ENCODE measurements at places on chromosomes 5 and 9. TPM values are rescaled to one million over a fixed set of nuclear protein-coding genes. Genes with fewer than 3 reads are reported as not detected.

DNA sequence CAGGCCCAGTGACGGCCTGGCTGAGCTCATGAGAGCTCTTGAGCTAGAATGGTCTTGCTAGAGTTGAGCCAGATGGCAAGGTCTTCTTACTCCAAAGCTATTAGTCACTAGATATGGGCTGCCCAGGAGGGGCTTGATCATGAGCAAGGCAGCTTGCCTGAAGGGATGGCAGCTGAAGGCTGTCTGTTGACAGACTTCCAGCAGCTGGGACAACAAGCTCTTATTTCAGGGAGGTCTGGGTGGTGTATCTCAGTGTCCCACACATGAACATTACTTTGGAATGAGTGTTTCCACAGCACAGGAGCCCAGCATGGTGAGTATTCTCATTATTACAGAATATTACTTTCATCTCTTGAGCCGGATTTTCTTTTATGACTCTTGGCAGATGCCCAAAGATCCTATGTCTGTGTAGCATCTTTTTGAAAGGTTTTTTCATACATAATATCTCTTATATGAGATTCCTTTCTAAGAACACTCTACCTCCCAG is 414.1 kb downstream of the ARHGEF28 start:
- no peak for DNase-seq
- peak overlapping the region; percentile 6 for H3K4me3 ChIP-seq
- H3K27ac ChIP-seq = peak overlapping the region; percentile 84
- H3K36me3 ChIP-seq = no peaks in the 10 kb centered on the region
- H3K4me1 ChIP-seq = peaks cover 38% of the 10 kb centered on the region
- H3K27me3 ChIP-seq = no peaks in the 10 kb centered on the region

GRCh38 chr5:1343931-1344901 is 683 bp downstream of the CLPTM1L start:
- peak overlapping the region; percentile 95 for H3K4me3 ChIP-seq
- H3K4me1 ChIP-seq = peaks cover 5% of the 10 kb centered on the region
- no peak for DNase-seq
- H3K27me3 ChIP-seq = no peaks in the 10 kb centered on the region
- H3K36me3 ChIP-seq = peaks cover 9% of the 10 kb centered on the region
- H3K27ac ChIP-seq = peak overlapping the region; percentile 88

DNA sequence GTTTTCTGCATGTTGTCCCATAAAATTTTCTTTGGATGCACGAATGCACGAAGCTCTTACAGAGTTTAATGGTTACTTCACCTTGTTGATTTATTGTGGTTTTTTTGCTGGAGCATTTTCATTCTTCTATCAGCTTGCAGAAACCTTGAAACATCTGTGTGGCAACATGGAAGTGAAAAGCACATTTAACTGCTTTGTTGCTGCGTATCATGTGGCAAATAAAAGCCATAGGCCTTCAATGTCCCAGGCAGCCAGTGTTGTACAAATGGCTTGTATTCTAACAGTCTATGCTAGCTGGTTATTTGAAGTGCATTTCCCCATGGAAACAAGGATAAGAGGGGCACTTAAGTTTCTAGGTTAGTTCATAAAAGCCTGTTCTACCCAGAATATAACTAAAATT is 42.5 kb upstream of the RASGRF2 start:
- H3K4me1 ChIP-seq = peaks cover 20% of the 10 kb centered on the region
- H3K27me3 ChIP-seq = no peaks in the 10 kb centered on the region

RNF208 gene
- 12.1 TPM for total RNA-seq

- H3K4me1 ChIP-seq = peaks cover 8% of the 10 kb centered on the region
- H3K4me3 ChIP-seq = no peak overlapping the region
- H3K27me3 ChIP-seq = no peaks in the 10 kb centered on the region
- no peaks in the 10 kb centered on the region for H3K36me3 ChIP-seq
- H3K27ac ChIP-seq = no peak overlapping the region
- DNase-seq = no peak
Observed at GRCh38 chr5:128629157-128629556, 91.1 kb upstream of the FBN2 start.

SPINK6 gene
- total RNA-seq = not detected

- no peak overlapping the region for H3K4me3 ChIP-seq
- peaks cover 3% of the 10 kb centered on the region for H3K27me3 ChIP-seq
- no peak for DNase-seq
- no peaks in the 10 kb centered on the region for H3K36me3 ChIP-seq
- peak overlapping the region; percentile 13 for H3K27ac ChIP-seq
Observed at GRCh38 chr9:121607434-121608167, 43.8 kb upstream of the DAB2IP start.

- H3K36me3 ChIP-seq = no peaks in the 10 kb centered on the region
- H3K4me1 ChIP-seq = no peaks in the 10 kb centered on the region
- H3K27me3 ChIP-seq = no peaks in the 10 kb centered on the region
- H3K4me3 ChIP-seq = no peak overlapping the region
Observed at GRCh38 chr9:103789686-103790085, 304.4 kb upstream of the SMC2 start.

- H3K27ac ChIP-seq = no peak overlapping the region
- no peak for DNase-seq
- no peaks in the 10 kb centered on the region for H3K27me3 ChIP-seq
- no peak overlapping the region for H3K4me3 ChIP-seq
- no peaks in the 10 kb centered on the region for H3K36me3 ChIP-seq
Observed at GRCh38 chr9:4433379-4433778, 56.9 kb upstream of the SLC1A1 start.

SHOC1 gene
- total RNA-seq = not detected

ACOT12 gene
- 0.74 TPM for total RNA-seq

GRCh38 chr5:28862860-28863196 is 1824.4 kb upstream of the CDH9 start:
- H3K4me3 ChIP-seq = no peak overlapping the region
- DNase-seq = no peak
- H3K36me3 ChIP-seq = no peaks in the 10 kb centered on the region
- H3K27ac ChIP-seq = no peak overlapping the region

DNA sequence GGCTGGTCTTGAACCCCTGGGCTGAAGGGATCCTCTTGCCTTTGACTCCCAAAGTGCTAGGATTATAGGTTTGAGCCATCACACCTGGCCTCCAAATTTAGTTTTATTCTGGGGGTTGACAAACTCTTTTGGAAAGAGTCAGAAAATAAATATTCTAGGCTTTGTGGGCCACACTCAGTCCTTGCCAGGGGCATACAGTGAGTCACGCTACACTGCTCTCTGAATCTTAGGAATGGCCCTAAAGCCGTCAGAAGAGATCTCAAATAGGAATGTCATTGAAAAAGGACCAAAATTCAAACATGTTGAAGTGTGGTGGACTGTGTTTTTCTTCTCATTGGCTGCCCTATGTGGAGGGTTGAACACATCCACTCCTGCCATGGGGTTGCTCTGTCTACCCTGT is 127.7 kb upstream of the BASP1 start:
- no peak for DNase-seq
- H3K36me3 ChIP-seq = no peaks in the 10 kb centered on the region
- H3K27me3 ChIP-seq = no peaks in the 10 kb centered on the region
- no peak overlapping the region for H3K27ac ChIP-seq
- H3K4me1 ChIP-seq = peaks cover 4% of the 10 kb centered on the region

DNA sequence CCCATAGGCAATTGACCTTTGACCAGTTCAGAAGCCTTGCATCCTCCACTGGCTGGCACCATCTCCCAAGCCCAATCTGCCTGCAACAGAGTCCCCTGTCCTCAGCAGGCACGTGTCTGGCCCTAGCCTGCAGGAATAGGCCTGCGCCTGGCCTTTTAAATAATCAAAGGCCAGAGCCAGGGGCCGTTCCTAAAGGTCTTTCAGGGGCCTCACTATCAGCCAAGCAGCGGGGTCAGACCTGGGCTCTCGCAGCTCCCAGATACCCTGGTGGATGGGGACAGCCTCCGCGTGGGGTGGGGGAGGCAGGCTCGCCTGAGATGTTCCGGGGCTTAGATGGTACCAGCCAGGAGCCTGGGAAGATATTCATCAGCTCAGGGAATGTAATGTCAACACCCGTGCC is 32.6 kb downstream of the SLC6A3 start:
- no peaks in the 10 kb centered on the region for H3K36me3 ChIP-seq
- H3K27ac ChIP-seq = no peak overlapping the region
- DNase-seq = no peak
- H3K27me3 ChIP-seq = peaks cover 29% of the 10 kb centered on the region

SHISAL2B gene
- 0.63 TPM for total RNA-seq

ABHD17B gene
- 35.7 TPM for total RNA-seq

GRCh38 chr9:5321058-5321457 is 16.5 kb upstream of the RLN2 start:
- no peaks in the 10 kb centered on the region for H3K36me3 ChIP-seq
- no peaks in the 10 kb centered on the region for H3K27me3 ChIP-seq
- H3K27ac ChIP-seq = no peak overlapping the region
- H3K4me1 ChIP-seq = no peaks in the 10 kb centered on the region

- H3K27me3 ChIP-seq = peaks cover 54% of the 10 kb centered on the region
- H3K27ac ChIP-seq = no peak overlapping the region
- no peak for DNase-seq
- H3K4me1 ChIP-seq = peaks cover 14% of the 10 kb centered on the region
Observed at GRCh38 chr5:132808448-132808847, 4.7 kb upstream of the SOWAHA start.

- H3K4me3 ChIP-seq = peak overlapping the region; percentile 91
- H3K36me3 ChIP-seq = peaks cover 3% of the 10 kb centered on the region
- DNase-seq = no peak
- H3K27ac ChIP-seq = peak overlapping the region; percentile 54
Observed at GRCh38 chr5:114360357-114360756, 1.5 kb upstream of the KCNN2 start.

VCAN gene
- total RNA-seq = 106 TPM

DND1 gene
- 2.6 TPM for total RNA-seq

PKD2L2 gene
- not detected for total RNA-seq

DNA sequence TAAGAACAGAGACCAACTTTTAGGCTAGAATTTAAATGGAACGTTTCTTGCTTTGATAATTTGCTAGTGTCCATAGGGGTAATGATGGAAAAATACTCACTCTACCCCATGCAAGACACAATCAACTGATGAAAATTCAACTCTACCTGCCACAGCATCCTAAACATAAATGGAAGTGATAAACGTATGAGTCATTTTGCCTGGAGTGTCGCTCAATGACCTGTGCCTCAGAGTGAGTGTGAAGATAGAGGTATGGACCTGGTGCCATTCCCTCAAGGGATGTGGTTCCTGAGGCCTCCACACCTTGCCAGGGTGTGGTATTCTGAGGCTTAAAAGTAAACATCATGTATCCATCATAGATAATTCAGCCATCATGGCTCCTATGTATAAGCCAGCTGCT is 14.0 kb downstream of the ARL14EPL start:
- H3K4me3 ChIP-seq = no peak overlapping the region
- H3K27ac ChIP-seq = no peak overlapping the region
- no peaks in the 10 kb centered on the region for H3K27me3 ChIP-seq
- DNase-seq = no peak
- no peaks in the 10 kb centered on the region for H3K4me1 ChIP-seq

TAF11L5 gene
- total RNA-seq = not detected

GRCh38 chr9:114007991-114008666 is 70.0 kb downstream of the AMBP start:
- no peak overlapping the region for H3K27ac ChIP-seq
- peak; percentile 54 for DNase-seq
- H3K4me3 ChIP-seq = no peak overlapping the region
- no peaks in the 10 kb centered on the region for H3K4me1 ChIP-seq

DBN1 gene
- total RNA-seq = 200 TPM

DNA sequence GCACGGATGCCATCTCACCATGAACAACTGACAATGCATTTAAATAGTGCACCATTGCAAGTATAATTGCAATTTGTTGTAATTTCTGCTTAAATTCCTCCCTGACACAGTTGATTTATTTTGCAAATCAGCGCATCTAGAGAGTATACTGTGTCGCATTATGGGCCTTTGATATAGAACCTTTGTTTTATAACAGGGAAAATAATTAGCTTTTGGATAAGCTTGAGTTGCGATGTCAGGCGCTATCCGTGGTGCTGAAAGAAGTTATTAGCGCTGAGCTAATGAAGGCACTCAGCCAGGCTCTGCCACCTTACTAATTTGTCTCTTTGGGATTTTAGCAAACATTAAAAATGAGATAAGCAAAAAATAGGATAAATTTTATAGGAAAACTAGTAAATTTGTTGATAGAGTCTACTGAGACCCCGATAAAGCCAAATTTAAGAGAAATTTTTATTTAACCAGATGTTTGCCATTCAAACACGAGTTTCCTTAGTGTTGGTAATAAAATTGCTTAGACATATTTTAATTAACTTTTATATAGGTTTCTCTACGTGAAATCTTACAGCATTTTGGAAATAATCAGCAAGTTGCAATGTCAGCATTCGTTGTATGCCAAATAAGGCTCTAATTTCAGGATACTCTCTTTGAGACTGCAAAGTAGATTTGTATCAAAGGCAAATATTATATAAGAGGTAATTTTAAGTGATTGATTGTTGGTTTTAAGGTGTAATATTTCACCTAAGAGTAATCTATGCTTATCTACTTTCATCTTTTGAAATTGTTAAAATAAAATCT is 355.5 kb downstream of the TLR4 start:
- no peak for DNase-seq
- no peak overlapping the region for H3K27ac ChIP-seq
- H3K4me3 ChIP-seq = no peak overlapping the region
- H3K4me1 ChIP-seq = no peaks in the 10 kb centered on the region

PCDHA6 gene
- 9.3 TPM for total RNA-seq

GRCh38 chr5:14429101-14430050 is 152.2 kb upstream of the OTULINL start:
- DNase-seq = no peak
- peaks cover 48% of the 10 kb centered on the region for H3K4me1 ChIP-seq
- H3K27me3 ChIP-seq = no peaks in the 10 kb centered on the region
- H3K27ac ChIP-seq = peak overlapping the region; percentile 5
- H3K4me3 ChIP-seq = no peak overlapping the region

PCDHGA6 gene
- total RNA-seq = 0.86 TPM

NTRK2 gene
- 8.4 TPM for total RNA-seq

DNA sequence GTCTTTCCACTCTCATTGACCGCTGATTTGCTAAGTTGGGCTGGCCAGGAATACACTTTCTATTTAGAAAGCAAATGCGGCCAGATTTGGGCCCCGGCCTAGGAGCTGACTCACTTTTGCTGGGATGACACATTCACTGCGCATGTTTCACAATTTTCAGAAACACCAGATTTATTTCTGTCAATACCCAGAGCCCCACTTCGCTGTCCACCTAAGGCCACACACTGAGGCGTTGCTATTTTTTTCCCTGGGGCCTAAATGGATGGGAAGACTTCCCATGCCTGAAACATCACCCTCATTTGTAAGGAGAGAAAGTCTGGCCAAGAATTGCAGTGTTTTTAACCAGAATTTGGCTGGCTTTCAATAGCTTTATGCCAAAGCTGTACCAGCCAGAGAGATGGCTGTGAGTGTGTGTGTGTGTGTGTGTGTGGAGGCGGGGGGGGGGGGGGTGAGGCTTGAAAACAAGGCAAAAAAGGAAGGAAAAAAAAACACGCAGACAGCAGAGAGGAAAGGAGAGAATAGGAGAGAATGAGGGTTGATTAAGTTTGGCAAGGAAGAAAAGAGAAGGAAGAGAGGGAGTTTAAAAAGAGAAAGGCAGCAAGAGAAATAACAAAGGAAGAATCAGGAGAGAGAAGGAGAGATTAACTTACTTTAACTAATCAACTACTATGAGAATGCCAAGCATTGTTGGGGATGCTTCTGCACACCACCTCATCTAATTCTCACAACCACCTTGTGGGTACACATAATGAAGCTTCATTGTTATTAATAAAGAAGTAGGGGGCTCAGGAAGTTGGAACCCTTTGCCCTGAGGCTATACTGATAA is 261.4 kb upstream of the KLF4 start:
- no peak for DNase-seq
- H3K4me3 ChIP-seq = no peak overlapping the region
- peak overlapping the region; percentile 44 for H3K27ac ChIP-seq
- H3K4me1 ChIP-seq = peaks cover 14% of the 10 kb centered on the region
- no peaks in the 10 kb centered on the region for H3K27me3 ChIP-seq

GRCh38 chr5:7808998-7809397 is 41.9 kb downstream of the CFAP90 start:
- H3K27ac ChIP-seq = no peak overlapping the region
- no peaks in the 10 kb centered on the region for H3K36me3 ChIP-seq
- peaks cover 1% of the 10 kb centered on the region for H3K4me1 ChIP-seq
- no peak overlapping the region for H3K4me3 ChIP-seq
- no peak for DNase-seq

Data from type B pancreatic cell (in vitro differentiated cells).